ENCODE measurements at places on chromosomes 11 and 22.

GRCh38 chr11:113626736-113627135, 79.4 kb downstream of the TMPRSS5 start:
- DNase-seq = no peak

DNA sequence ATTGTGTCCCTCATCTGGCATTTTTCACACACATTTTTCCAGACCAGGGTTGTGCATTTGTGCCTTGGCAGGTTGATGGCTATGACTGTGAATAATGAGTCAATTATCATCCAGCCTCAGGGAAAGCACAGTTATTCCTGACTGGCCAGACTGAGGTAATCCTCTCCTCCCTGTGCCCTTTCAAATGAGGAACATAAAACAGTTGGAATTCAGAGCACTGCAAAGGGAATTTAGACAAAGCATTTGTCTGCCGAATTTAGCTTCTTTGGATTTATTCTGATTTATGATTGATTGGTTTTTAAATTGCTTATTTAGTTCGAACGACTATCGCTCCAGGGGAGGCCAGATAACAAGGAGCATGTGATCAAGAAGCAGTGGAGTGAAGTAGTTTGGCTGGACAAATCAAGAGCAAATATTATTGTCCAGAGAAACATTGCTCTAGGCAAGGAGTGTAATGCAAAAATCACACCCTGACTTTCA, 30.8 kb upstream of the RAG2 start:
- DNase-seq = no peak

GRCh38 chr11:120869516-120870011, 154.3 kb upstream of the TBCEL start:
- DNase-seq = peak; percentile 74

DNA sequence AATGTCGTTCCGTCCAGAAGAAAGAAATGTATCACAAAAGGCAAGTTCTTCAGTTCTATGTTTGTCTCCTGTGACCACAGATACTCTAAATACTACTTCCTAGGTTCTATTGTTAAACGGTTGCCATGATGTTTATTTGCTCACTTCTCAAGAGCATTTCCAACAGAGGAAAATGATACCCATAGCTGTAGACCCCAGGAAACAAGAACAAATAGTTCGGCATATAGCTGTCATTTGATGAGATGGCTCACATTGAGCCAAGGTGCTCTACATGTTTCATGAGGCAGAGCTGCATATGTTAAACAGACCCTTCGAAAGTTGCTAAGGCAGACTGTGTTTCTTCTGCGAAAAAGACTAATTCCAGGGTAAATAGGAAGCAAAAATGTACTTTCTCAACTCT, 15.4 kb upstream of the ANGPTL5 start:
- DNase-seq = no peak

DNA sequence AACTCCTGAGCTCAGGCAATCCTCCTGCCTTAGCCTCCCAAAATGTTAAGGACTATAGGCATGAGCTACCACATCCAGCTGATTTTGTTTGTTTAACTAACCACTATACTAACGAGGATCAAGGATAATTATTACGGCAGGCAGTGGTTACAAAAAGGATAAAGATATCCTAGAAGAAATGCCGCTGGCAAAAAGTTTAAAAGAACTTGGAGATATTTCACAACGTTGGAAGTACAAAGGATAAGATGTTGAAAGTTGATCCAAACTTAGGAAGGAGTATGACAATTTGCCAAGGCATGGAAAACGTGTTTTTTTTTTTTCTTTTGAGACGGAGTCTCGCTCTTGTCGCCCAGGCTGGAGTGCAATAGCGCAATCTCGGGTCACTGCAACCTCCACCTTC, 13.4 kb downstream of the AP5B1 start:
- DNase-seq = no peak

- DNase-seq = no peak
Observed at GRCh38 chr11:94603587-94603986, 36.4 kb downstream of the PIWIL4 start.

DNA sequence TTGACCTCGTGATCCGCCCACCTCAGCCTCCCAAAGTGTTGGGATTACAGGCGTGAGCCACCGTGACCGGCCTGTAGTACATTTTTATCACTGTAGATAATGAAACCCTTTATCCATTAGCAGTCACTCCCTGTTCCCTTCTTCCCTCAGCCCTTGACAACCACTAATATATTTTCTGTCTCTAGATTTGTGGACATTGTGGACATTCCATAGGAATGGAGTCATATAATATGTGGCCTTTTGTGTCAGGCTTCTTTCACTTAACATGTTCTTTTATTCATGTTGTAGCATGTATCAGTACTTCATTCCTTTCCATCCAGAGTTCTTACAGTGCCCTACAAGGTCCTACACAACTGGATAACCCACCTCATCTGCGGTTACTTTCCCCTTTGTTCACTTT, 30.5 kb downstream of the RRM1 start:
- no peak for DNase-seq

DNA sequence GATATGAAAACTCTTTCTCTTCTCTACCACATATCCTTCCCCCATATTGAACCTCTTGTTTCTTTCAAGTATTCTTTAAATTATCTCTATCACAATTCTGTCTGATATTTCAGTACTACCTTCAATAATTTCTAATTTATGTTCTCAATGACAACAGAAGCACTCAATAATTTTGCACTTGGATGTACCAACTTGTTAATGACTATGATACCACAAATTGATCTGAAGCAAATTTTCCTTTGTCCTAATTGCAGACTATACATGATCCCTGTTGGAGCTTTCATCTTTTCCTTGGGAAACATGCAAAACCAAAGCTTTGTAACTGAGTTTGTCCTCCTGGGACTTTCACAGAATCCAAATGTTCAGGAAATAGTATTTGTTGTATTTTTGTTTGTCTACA, at the start of gene OR4C15:
TSS of gene OR4C15 (plus strand) at position 301 of the 400 bp plus-strand sequence. CDS start at position 301, 0 bp downstream.
- DNase-seq = no peak

GRCh38 chr22:36913427-36914389, at the start of gene CSF2RB:
CSF2RB (plus strand) TSS chr22:36913628; CDS start chr22:36922208, 8,580 bp downstream.
- no peak for DNase-seq

- DNase-seq = no peak
Observed at GRCh38 chr11:19316434-19316833, 75.7 kb upstream of the E2F8 start.

DNA sequence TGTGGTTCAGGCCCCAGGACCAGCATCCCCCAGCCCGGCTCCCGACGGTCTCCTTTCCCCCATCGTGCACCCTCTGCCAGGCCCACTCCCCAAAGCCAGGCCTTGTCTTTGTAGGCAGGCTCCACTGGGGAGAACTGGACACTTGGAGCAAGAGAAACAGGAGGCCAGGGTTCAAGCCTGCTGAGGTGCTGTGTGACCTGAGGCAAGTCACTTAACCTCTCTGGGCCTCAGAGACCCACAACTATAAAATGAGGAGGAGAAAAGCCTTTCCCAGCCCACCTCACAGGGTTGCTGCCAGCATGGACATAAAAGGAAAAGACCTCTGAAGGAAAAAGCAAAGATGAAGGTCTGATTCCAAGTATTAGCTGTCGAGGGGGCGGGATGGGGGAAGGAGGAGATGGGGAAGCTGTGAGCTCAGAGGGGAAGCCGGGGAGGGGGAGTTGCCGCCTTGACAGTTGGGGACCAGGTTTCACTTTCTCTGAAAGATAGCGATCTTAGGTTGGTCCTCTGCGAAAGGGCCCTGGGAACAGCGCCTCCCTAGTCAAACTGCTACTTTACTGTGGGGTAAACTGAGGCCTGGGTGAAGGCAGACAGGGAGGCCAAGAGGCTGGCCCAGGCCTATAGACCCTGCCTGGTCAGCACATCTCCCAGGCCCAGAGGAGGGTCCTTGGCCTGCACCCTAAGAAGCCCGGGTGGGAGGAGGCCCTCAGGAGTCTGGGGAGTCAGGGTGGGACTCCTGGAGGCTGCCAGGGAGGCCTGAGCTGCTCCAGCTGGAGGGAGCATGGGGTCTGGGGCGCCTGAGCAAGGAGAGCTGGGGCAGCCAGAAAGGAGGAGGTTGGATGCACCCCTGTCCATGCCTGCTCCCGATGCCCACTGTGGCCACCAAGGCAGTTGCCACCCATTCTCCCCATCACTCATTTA, 991 bp upstream of the OSM start:
- no peak for DNase-seq

GRCh38 chr11:2892967-2893528, 7.5 kb upstream of the CDKN1C start:
- no peak for DNase-seq

DNA sequence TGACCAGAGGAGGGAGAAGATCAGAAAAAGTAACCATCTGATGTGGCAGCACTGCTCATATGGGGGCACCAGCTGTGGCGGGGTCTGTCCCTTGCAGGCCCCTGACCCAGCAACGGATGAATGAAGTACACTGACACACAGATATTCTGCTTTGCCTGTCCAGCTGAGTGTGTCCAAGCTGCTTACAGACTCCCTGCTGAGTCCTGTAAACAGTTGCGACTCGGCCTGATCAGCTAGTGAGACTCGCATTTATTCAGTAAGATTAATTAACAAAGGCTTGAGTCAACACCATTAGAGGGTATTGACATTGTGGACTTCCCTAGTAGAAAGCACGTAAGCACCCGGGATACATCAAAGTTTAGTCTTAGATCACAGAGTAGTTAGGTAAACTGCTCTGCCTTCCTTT, 15.3 kb upstream of the OR10D3 start:
- DNase-seq = no peak

GRCh38 chr11:130369141-130369691, 54.5 kb upstream of the ZBTB44 start:
- peak; percentile 75 for DNase-seq

GRCh38 chr11:42593441-42593840, 718.4 kb upstream of the API5 start:
- no peak for DNase-seq

DNA sequence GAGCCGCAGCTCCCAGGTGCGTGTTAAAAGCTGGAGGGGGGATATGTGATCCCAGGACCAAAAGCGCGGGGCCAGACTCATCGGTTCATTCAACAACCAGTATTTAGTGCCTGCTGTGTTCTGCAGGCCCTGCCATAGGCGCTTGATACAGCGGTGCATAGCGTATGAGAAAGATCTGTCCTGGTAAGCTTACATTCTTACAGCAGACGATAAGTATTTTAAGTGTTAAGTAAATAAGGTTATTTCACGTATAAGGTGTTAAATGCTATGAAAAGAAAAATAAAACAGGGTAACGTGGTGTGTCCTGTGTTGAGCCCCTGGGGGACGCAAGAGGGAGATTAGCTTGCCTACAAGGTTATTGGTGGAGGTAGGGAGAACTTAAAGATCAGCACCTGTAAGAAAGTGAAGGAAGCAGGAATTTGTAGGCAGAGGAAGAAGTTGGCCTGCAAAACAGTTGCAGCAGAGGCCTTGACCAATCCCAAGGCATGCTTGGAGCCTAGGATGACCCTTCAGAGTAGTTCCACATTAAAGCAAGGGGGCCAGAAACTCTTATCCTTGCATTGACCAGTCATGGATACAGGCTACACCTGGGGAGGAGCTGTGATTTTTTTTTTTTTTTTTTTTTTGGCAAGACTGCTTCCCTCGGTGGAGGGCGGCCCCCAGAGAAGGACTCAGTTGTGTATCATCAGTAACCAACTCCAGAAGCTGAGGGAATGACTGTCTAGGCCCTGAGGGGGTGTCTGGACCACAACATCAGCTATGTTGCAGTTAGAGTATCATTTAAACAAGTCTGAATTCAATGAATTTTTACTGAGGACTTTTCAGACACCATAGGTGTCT, 487 bp upstream of the LIPT2 start:
- no peak for DNase-seq

- DNase-seq = no peak
Observed at GRCh38 chr22:31683181-31684105, 21.4 kb upstream of the PISD start.

DNA sequence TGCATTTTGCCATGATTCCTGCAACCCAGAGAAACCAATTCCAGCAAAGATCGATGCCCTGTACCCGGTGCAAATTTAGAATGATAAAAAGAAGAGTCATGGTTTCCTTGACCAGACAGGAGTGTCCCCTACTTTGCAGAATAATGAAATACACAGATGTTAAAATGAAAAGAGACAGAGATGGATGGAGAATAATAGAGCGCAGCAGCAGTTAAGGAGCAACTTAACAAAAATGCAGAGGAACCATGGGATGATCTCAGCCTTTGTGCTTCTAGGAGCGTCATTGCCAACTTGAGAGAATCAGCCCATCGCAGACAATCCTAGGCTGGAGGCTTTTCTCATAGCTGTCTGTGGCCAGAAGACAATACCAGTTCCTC, 127.1 kb downstream of the LDLRAD3 start:
- DNase-seq = no peak

DNA sequence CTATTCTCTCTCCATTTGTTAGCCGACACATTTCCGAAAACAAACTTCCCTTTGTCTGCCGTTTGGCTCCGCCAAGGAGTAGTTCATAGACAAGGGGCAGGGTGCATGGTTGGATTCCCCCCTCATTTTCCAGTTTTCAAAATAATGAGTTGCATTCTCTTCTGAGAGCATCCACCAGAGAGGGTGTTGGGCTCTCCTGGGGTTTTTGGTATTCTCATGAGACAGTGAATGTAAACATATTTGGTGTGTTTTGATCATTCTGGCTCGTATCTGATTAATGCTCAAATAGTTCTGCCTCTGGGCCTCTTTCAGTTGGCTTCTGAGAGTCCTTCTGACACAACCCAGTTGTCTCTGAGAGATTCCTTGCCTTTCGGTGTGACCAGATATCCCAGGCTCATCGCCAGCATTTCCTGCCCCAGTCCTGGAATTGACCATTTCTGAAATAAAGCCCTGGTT, 21.7 kb downstream of the GRAMD4 start:
- no peak for DNase-seq

DNA sequence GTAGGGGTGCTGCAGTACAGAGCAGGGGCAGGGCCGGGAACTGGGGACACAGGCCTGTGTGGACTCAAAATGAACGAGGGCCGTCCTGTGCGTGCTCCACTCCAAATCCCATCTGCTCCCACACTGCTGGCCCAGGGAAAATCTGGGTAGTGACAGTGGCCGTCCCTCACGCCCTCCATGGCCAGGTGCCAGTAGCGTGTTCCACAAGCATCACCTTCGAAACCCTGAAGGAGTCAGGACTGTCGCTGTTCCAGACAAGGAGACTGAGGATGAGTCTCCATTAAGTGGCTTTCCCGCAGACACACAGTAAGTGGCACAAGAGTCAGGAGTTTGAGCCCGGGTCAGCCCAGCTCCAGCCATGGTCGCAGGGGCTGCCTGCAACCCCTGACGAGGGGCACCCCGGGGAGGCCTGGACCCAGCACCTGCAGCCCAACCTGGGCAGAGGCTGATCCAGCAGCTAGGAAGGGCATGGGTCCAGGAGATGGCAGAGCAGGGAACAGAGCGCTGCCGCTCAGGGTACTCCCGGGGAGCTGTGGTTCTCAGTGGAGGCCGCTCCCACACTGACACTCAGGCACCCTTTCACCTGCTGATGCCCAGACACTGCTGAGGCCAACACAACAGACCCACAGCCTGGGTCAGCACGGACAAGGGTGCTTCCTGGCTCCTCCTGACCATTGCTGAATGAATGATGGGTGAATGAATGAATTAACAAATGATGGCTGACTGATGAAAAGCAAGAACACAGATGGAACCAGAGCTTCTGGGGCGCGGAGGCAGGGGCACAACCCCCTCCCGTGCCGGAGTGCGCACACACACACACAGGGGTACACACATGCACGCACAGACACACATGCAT, 35.3 kb downstream of the IGF2 start:
- peak; percentile 73 for DNase-seq

Measured in posterior cingulate gyrus (tissue), 11 donors.